ENCODE measurements at places on chromosomes 6 and 20.

DNA sequence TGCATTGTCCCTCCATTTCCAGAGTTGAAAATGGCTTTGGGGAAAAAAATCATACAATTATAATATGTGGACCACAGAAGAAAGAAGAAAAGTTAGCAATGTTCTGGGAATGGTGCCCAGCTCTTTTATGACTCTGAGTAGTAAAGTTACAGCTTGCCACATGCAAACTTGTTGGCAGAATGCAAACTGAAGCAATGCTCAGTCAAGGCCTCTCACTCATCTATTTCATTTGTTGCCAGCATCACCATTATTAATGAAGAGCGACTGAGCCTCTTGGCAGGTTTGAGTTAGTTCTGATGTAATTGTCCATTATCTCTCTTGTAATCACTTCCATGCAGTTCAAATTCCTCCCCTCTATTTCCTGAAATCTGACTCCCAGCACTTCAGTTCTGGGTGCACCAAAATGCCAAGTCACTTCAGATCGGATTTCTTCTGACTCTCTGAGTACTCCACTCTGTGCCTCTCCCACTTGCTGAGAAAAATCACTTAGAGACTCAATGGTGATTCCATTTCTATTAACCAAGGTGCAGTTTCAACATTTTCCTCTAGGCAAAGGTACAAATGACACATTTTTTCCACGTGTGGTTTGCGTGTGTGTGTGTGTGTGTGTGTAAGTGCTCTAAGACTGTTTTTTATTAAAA lies 154.4 kb upstream of the STMND1 start:
- DNase-seq: peak; percentile 68

GRCh38 chr20:50381771-50382593 lies 128.2 kb upstream of the PTPN1 start:
- no peak for DNase-seq

DNA sequence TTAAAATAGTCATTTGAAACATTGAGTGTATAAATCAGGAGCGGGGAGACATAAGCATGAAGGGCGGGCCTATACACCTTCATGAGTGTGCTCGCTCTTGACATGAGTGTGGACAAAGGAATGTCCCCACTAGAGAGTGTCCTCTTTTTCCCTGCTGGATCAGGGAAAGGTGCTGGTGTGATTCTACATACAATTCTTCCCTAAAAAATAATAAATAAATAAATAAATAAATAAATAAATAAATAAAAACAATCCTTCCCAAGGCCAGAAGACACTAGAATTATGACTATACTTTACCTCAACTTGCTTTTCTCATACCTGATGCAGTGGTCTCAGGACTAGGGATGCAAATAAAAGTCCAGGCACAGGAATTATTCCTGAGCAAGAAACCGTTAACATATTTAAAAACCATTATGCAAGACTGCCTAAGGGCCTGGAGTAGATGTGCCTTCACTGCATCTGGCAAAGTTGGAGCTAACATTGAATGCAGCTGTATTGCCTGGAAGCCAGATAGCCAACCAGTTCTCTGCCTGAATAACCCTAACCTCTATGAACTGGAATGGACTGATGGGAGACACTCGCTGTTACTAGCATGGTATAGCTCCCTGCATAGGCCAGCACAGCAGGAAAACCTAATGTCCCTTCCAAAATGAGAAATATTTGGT lies 37.5 kb upstream of the MICB start:
- DNase-seq: no peak

DNA sequence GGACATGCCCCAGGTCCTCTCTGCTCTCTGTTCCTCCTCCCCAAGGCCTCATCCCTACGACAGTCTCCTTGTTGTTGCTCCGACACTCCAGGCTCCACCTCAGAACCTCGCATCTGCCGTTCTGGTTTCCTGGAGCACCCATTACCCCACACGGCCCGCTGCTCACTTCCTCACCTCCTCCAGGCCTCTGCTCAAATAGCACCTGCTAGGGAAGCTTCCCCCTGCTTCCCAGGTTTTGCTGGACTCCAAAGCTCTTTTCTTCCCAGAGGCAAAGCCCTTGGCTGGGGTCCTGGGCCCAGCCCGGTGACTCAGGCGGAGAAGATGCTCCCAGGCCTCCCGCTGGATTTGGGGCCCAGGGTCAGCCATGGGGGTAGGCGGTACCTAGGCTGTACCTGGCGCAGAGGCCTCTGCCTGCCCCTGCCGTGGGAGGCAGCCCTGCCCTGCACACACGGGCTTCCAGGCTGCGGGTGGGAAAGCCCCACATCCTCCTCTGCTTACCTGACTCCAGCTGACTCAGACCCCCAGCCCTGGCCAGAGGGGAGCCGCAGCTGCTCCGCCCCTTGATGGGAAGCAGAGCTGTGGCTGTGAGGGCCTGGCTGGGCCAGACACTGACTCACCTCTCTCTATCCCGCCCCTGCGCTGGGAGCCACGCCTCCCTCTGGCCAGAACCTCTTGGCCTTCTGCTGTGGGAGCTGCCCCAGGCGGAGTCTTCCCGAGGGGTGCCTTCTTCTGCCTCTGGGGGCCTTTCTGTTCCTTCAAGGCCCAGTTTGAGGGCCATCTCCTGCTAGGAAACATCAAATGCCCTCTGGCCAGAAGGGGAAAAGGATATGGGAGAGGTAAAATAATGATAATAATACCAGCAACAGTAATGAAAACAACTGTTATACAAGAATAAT lies 130.5 kb downstream of the CEBPB start:
- DNase-seq: peak; percentile 92

GRCh38 chr6:126312013-126312665 lies 27.8 kb upstream of the CENPW start:
- DNase-seq: peak; percentile 12

DNA sequence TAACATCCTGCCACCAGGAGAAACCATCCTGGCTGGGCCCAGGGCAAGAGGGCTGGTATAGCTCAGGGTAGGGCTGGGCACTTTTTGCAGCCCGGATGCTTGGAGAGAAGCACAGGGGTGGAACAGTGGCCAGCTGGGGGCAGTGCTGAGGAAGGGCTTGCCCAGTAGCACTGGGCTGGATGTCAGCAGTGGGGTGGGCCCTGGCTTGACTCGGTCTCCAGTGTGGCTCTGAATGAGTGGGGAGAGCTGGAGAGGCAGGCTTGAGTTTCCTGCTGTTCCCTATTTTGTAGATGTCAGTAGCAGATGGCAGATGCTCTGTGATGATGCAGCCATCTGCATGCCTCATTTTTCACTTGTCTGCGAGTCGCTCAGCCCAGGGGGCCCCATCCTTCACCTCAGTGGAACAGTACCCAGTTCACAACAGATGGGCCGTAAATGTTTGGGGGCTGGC lies 56.3 kb upstream of the TULP1 start:
- DNase-seq: peak; percentile 9

GRCh38 chr6:74937936-74938335 lies 267.9 kb downstream of the COL12A1 start:
- no peak for DNase-seq

GRCh38 chr20:10557685-10558084 lies 116.1 kb downstream of the JAG1 start:
- DNase-seq: no peak

- peak; percentile 32 for DNase-seq
These were observed 33.8 kb upstream of the PLCB4 start for GRCh38 chr20:9035126-9035525.

- peak; percentile 30 for DNase-seq
These were observed 74.1 kb downstream of the LAMA4 start for GRCh38 chr6:112180095-112180820.

- no peak for DNase-seq
These were observed 771.7 kb upstream of the EYS start for GRCh38 chr6:66478705-66479104.

- no peak for DNase-seq
These were observed 416.1 kb downstream of the TBC1D32 start for GRCh38 chr6:120918137-120918536.

GRCh38 chr6:103081126-103081525 lies 1687.6 kb downstream of the GRIK2 start:
- no peak for DNase-seq
